ENCODE measurements at places on chromosomes 13 and 19.

- DNase-seq = no peak
Measured at GRCh38 chr13:35712907-35713761, 236.6 kb upstream of the MAB21L1 start.

DNA sequence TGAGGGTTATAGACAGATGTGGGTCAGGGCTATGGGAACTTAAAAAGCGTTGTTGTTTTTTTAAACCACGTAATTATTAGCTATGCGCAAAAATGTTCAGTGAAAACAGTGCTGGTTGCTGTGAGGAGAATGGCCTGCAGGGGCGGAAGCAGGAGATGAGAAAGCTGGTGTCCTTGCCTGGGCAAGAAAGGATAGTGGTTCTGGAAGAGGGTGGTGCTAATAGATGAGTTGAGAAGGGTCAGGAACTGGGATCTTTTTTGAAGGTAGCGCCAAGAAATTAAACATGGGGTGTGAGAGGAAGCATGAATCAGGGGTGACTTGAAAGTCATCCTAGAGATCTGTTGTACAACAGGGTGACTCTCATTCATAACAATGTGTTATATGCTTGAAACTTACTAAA is 4.8 kb upstream of the SMG9 start:
- no peak for DNase-seq

DNA sequence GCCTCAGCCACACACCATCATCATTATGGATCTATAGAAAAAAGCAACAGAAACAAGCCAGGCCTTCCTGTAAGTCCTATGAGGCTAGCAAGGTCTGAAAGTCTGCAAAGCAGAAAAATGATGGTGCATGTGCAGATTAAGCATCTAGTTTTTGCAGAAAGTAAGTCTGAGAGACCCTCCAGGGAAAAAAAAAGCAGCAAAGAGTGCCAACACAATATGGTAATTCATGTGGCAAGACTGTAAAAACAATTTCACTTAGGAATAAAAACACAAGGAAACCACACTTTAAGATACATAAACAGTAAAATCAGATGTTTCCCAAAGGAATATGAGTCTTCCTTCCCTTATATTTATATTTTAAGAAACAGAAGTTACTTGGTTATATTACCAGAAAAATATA is 112.3 kb upstream of the FBXL3 start:
- DNase-seq = no peak

DNA sequence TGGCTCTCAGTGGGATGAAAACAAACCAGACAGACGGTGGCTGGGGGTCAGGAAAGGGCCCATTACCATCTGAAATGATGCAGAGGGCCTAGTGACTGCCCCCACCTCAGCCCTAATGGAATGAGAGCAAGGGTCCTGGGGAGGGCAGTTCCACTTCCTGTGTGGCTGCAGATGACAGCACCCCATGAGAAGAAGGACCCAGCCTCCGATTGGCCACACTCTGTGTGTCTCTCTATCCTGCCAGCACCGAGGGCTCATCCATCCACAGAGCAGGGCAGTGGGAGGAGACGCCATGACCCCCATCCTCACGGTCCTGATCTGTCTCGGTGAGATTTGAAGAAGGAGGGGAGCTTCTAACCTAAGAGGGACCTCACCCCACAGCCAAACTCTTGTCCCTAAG is 498 bp downstream of the LILRB1 start:
- DNase-seq = no peak

- DNase-seq = no peak
Measured at GRCh38 chr19:1256646-1257474, 8.5 kb downstream of the MIDN start.

DNA sequence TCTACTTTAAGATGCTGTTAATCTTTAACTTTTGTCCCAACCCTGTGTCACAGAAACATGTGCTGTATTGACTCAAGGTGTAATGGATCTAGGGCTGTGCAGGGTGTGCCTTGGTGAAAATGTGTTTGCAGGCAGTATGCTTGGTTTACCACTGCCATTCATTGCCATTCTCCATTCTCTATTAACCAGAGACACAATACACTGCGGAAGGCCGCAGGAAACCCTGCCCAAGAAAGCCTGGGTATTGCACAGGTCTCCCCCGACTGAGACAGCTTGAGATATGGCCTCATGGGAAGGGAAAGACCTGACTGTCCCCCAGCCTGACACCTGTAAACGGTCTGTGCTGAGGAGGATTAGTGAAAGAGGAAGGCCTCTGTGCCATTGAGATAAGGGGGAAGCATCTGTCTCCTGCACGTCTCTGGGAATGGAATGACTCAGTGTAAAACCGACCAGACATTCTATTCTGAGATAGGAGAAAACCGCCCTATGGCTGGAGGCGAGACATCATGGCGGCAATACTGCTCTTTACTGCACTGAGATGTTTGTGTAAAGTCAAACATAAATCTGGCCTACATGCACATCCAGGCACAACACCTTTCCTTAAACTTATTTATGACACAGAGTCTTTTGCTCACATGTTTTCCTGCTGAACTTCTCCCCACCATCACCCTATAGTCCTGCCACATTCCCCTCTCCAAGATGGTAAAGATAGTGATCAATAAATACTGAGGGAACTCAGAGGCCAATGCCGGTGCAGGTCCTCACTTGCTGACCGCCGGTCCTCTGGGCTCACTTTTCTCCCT is 13.1 kb upstream of the ZNF888 start:
- no peak for DNase-seq

GRCh38 chr13:60012488-60012887 is 151.2 kb downstream of the DIAPH3 start:
- no peak for DNase-seq

All from anterior cingulate cortex (tissue), 58 donors.